ENCODE measurements at places on chromosomes 4 and X.

DNA sequence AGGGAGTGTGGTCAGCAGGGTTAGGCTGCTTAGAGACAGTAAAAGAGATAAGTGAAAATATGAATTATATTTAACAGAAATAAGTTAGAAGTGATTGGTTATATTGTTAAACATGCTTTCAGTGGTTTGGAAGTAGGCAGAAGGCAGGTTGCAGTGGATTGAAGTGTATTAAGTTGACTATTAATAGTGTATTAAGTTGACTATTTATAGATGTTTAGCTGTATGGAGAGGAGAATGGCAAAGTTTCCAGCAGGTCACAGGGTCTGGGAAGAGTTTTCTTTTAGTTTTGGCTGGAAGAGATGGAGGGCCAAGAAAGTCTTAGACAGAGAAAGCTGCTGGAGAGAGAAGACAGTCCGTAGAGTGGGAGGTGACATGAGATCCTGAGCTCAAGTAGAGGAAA lies 7.9 kb downstream of the SMIM20 start:
- DNase-seq, result no peak

- no peak for DNase-seq
Observed at GRCh38 chr4:103845075-103845474, 125.3 kb upstream of the TACR3 start.

GRCh38 chr4:39124885-39125599 lies 57.3 kb upstream of the WDR19 start:
- no peak for DNase-seq

DNA sequence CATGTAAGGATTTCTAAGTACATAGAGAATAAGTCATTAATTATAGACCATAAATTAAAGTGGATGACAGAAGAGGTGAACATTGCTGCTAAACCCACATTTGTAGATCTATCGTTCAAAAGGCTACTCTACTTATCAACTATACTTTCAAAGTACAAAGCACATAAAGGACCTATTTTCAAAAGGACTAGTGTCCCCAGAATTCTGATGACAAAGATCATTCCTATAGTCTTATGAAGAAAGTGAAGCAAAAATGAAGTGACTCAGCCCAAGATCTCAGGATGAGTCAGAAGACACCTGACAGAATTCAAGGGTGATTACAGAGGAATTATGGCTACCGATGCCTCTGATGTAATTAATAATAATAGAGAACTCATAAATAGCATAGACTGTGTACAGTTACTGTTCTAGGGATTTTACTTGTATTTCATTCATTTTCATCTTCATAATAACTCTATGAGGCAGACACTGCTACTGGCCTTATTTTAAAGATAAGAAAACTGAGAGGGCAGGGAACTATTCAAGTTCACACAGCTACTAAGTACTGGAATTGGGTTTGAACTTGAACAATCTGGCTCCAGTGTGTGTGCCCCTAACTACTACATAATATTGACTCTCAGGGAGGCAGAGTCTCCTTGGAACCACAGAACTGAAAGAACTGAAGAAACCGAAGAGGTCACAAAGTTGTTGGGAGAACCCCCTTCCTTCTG lies 17.1 kb downstream of the USP46 start:
- no peak for DNase-seq

- DNase-seq, result no peak
Observed at GRCh38 chr4:77155631-77156452, 1.2 kb upstream of the CCNG2 start.

DNA sequence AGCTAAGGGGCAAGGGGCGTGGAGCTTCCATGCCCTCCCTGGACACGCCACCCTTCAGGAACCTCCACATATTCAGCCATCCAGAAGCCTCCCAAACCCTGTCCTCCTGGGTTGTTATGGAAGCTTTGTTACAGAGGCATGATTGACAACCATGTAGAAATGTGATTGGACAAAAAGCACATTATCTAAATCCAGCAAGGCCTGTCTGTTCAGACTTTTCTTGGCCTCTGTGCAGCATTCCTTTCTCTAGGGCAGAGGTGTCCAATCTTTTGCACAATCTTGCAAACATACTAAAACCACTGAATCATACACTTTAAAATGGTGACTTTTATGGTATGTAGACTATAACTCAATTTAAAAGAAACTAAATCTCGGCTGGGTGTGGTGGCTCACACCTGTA lies 12.7 kb downstream of the STEEP1 start:
- no peak for DNase-seq

- DNase-seq, result no peak
Observed at GRCh38 chr4:138053641-138054301, 188.4 kb downstream of the SLC7A11 start.

- DNase-seq, result no peak
Observed at GRCh38 chrX:31268359-31268758, 196.5 kb upstream of the FTHL17 start.

DNA sequence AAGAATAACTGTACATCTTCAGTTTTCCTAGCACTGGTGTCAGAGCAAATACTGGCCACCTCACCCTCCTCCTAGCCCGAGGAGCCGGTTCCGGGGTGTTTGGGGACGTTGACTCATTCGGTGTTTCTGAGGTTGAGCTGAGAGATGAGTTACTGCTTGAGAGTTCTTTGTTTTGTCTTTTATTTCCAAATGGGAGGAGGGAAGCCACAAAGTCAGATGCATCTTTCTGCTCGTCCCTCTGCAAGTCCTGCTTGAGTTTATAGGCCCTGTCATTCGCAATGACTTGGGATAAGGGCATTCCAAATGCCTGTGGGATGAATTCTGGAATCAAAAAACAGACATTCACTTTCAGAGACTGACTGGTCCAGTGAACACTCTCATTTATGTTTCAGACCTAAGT lies 77.5 kb downstream of the HCCS start:
- DNase-seq, result peak; percentile 19

DNA sequence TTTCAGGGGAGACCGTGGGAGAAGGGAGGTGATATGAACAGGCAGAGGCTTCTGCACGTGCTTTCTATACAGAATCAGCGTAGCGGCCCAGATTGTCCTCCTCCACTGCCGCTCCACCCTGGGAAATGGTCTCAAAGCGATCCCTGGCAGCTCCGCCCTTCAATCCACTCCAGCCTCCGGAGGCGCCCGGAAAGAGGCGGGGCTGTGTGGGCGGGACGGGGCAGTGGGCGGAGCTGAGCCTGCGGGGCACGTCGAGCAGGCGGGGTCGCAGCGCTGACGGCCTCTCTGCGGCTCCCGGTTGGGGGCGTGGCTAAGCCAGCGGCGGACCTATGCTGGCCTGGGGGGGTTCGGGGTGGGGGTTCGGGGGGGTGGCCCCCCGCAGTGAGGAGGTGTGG lies 210 bp upstream of the SMIM10L2A start:
- peak; percentile 91 for DNase-seq

DNA sequence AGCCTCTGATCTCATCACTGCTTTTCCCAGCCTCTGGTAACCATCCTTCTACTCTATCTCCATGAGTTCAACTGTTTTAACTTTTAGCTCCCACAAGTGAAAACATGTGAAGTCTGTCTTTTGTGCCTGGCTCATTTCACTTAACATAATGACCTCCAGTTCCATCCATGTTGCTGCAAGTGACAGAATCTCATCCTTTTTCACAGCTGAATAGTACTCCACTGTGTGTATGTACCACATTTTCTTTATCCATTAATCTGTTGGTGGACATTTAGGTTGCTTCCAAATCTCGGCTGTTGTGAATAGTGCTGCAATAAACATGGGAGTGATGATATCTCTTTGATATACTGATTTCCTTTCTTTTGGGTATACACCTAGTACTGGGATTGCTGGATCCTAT lies 109.5 kb downstream of the FRYL start:
- DNase-seq, result no peak

- no peak for DNase-seq
Observed at GRCh38 chr4:121676345-121677075, 20.3 kb downstream of the ANXA5 start.

DNA sequence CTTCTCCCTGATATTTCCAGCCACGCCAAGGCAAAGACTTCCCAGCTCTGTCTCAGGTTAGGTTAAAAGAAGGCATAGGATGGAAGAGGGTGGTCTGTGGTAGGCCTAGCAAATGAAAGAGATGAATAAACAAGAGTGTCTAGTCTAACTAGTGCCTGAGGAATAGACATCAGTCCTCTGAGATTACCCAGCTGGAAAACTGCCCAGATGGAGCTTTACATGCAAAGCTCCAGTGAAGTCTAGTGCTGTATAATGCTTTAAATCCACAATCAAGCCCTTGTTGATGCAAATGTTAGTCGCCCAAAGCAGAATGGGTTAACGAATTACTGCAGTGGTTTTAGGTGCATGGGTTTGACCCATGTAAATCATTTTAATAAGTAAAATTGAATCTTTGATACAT lies 24.8 kb upstream of the GUCY1B1 start:
- DNase-seq, result no peak

DNA sequence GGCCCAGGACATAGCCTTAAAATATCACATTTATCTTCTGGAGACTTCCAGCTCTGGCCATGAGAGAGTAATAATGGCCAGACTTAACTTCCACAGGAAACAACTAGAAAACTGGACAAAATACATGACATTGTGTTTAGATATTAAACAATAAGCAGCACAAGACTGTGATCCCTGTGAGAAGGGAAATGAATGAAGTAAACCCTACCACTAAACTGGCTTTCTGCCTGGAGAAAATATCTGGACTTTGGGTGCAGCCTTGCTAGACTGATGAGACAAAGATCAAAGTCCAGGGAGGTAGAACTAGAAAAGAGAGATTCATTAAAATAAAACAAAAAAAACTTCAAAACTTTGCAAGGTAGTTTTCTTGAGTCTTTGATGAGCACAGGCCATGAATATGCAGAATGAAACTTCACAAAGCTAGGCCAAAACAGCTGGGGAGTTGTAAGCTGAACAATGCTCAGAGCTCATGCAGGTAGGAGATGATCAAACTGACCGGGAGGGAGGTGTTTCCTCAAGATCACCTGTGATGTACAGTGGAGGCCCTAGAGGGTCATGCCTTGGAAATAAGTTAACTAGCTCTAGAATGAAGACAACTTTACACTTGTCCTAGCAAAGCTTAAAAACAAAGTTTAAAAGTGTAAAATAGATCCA lies 147.0 kb upstream of the SH3RF1 start:
- no peak for DNase-seq

- DNase-seq, result no peak
Observed at GRCh38 chr4:113976741-113977525, 2.5 kb downstream of the ARSJ start.

DNA sequence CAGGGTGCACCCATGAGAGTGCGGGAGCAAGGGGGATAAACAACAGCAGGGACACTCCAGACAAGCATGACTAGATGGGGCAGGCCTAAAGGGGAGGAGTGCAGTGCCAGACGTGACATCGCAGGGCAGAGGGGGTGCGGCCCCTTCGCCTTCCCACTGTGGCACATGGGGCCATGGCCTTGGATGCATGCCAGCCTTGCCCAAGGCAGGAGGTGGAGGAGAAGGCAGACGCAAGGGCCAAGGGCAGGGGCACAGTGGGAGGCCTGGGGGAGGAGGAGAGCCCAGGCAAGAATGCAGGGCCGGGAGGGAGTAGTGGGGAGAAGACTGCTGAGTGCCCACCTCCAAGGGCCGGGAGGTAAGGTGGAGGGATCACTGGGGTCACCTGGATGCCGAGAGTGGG lies 21.6 kb downstream of the PNMA6E start:
- no peak for DNase-seq

- DNase-seq, result peak; percentile 54
Observed at GRCh38 chr4:40672528-40673522, 43.2 kb upstream of the RBM47 start.

- DNase-seq, result no peak
Observed at GRCh38 chr4:169207436-169208089, 63.2 kb downstream of the SH3RF1 start.

DNA sequence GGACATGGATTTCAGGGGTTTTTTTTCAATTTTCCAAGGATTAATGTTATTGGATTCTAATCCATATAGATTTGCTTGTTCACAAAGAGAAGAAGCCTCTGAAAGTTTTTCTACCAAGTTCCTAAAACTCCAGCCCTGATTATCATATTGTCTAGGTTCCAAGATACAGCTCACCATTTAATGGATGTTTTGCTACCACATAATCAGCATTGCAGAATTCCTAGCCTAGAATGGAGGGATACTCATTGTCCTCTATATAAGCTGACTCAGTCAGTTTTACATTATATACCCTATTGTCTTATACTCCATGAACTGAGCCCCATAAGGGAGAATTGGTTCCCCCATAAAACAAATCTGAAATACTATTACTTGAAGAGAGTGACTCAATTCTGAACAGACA lies 664.7 kb upstream of the FAM241A start:
- DNase-seq, result no peak

GRCh38 chrX:151860827-151861226 lies 51.9 kb upstream of the MAGEA4 start:
- no peak for DNase-seq

GRCh38 chr4:1751919-1752283 lies 30.6 kb downstream of the TACC3 start:
- no peak for DNase-seq

GRCh38 chrX:153649178-153649914 lies 2.3 kb downstream of the DUSP9 start:
- peak; percentile 52 for DNase-seq

- DNase-seq, result no peak
Observed at GRCh38 chr4:185716141-185716551, 95.8 kb downstream of the SORBS2 start.

DNA sequence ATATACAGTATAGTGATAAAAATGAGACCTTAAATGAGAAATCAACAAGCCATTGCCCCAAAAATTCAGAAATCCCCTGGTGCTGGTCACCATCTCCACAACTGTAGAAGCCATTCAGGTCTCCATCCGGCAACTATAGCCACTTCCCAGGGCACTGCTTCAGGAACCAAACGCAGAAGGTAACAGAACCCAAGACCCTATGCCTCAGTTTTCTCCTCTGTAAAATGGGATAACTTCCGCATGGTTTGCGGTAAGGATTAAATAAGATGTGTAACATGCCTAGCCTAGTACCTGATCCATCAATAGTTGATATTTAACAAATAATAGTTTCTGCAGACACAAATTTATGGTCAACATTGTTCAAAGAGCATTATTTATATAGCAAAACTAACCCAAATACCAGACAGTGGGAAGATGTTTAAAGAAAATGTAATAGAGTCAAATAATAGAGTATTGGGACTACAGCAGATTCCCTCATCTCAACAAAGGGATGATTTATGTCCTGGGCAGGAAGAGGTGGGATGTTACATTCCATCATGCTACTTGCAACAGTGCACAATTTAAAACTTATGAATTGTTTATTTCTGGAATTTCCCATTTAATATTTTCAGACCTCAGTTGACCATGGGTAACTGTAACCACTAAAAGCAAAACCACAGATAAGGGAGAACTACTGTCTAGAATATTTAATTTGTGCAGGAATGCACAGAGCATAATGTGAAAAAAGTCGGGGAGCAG lies 30.0 kb downstream of the IRF2 start:
- no peak for DNase-seq

GRCh38 chrX:95797344-95797743 lies 887.3 kb upstream of the DIAPH2 start:
- no peak for DNase-seq

DNA sequence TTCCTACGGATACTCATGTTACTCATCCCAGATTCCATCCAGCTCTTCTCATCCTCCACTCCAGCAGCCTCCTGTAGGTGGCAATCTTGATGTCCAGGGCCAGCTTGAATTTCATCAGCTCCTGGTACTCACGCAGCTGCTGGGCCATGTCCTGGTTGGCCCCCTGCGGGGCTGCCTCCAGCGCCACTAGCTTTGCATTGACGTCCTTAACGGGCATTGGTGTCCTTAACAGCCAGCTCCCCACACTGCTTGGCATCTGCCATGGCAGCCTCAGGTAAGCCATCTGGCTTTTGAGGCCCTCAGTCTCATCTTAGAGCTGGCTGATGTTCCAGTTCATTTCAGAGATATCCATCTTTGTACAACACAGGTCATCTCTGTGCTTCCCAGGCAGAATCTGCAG lies 223.7 kb downstream of the FGF13 start:
- DNase-seq, result no peak
